ENCODE measurements at places on chromosomes 1 and 21. TPM values are rescaled to one million over a fixed set of nuclear protein-coding genes. Genes with fewer than 3 reads are reported as not detected.

DNA sequence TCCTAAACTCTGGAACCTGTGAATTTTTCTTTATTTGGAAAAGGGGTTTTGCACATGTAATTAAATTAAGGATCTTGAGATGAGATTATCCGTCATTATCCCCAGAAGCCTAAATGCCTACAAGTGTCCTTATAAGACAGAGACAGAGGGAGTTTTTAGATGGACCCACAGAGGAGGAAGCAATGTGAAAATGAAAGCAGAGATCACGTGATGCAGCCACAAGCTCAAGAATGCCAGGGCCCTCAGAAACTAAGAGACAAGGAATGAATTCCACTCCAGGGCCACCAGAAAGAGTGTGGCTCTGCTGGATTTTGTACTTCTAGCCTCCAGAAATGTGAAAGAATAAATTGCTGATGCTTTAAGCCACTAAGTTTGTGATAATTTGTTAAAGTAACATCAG, 183.6 kb upstream of the UBE2U start:
- peak; percentile 32 for DNase-seq

- DNase-seq, result no peak
Measured at GRCh38 chr1:231414260-231415016, 7.6 kb downstream of the EGLN1 start.

GRCh38 chr21:35581640-35582039, 478.7 kb downstream of the SETD4 start:
- no peak for DNase-seq

Gene S100A5
- total RNA-seq, result not detected

DNA sequence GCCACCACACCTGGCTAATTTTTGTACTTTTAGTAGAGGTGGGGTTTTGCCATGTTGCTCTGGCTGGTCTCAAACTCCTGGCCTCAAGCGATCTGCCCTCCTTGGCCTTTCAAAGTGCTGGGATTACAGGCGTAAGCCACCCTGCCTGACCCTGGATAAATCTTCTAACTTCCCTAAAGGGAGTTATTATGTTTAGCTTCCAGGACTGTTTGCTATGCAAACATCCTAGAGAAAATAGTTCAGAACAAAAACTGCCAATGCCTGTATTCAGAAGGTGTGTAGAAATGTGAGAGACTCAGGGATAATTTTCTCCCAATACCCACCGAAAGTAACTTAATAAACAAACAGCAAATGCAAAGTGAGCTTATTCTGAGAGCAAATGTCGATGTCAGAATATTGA, 301.2 kb downstream of the TGFB2 start:
- no peak for DNase-seq

DNA sequence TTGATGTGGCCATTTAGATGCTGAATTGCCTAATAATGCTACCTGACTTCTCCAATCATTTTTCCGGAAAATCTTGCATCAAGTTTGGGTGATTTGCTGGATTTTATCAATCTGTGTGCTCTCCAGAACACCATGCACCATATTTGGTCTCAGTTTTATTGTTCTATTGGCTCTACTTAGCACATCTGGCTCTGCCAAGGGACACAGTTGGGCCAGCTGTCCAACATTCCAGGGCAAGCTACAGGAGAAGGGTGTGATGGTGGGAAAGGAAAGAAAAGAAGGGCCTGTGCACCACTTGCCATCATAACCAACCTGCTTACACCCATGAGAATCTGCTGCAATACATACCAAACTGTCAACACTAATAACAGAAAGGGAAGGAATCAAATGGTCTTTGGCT, 90.2 kb upstream of the NFIA start:
- DNase-seq, result no peak

GRCh38 chr21:46171996-46172862, 12.0 kb downstream of the SPATC1L start:
- DNase-seq, result no peak

GRCh38 chr1:245079021-245079609, 75.7 kb upstream of the KIF26B start:
- DNase-seq, result no peak

GRCh38 chr1:11272544-11272831, 510 bp upstream of the UBIAD1 start:
- peak; percentile 50 for DNase-seq

- DNase-seq, result no peak
Measured at GRCh38 chr1:12341667-12342066, 111.8 kb downstream of the VPS13D start.

GRCh38 chr21:45200031-45200430, 87.7 kb downstream of the POFUT2 start:
- no peak for DNase-seq

GRCh38 chr1:10662824-10663677, 133.4 kb downstream of the CASZ1 start:
- peak; percentile 30 for DNase-seq

Gene PLA2G2A
- 4.8 TPM for total RNA-seq

Gene RGS18
- total RNA-seq, result 4.4 TPM

- no peak for DNase-seq
Measured at GRCh38 chr21:35593000-35593502, 467.3 kb downstream of the SETD4 start.

Gene SPATA45
- total RNA-seq, result 0.89 TPM

DNA sequence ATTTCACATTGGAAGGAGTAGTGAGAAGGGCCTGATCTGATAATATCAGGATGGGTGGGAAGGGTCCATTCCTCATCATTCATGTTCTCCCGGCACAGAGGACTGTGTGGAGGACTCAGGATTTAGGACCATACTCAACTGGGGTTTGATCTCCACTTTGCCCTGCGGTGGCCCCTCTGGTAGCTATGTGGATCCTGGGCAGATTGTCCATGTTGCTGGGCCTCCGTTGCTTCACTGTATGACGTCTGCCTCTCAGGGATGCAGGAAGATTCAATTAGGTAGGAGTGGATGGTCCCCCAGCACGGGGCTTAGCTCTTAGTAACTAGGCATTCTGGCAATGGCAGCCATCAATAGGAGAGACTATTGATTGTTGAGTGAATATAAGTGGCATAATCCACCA, 2.3 kb downstream of the ETS2 start:
- no peak for DNase-seq

Data from skin of body (tissue), 3 donors.